EH (cell line): ENCODE measurements at places on chromosomes 3 and 15.
A peak's percentile ranks its signal among the peaks of the same experiment; 100 is the strongest.

DNA sequence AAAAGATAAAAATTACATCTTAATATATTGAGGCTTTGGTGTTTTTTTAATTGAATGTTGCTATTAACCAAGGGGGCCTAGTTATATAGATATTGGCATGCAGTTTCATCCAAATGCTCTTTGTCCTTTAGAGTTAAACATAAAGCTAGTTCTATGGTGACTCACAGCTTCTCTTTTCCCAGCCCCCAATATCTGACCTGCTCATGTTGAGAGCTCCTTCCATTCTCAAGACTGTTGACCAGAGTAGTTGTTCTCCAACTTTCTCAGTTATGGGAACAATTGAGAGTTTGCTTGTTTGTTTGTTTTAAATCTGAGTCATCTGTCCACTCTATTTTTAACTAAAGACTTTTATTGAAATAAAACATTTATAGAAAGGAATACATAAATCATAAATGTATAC, 15.8 kb upstream of the RARB start:
- peak; percentile 65 for DNase-seq

DNA sequence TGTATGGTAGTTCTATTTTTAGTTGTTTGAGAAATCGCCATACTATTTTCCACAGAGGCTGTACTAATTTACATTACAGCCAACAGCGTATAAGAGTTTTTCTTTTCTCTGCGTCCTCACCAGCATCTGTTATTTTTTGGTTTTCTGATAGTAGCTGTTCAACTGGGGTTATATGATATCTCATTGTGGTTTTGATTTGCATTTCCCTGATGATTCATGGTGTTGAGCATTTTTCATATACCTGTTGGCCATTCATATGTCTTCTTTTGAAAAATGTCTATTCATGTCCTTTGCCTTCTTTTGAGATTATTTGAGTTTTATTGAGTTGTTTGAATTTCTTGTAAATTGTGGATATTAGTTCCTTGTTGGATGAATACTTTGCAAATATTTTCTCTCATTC, 114.6 kb downstream of the LRRK1 start:
- no peak for DNase-seq

DNA sequence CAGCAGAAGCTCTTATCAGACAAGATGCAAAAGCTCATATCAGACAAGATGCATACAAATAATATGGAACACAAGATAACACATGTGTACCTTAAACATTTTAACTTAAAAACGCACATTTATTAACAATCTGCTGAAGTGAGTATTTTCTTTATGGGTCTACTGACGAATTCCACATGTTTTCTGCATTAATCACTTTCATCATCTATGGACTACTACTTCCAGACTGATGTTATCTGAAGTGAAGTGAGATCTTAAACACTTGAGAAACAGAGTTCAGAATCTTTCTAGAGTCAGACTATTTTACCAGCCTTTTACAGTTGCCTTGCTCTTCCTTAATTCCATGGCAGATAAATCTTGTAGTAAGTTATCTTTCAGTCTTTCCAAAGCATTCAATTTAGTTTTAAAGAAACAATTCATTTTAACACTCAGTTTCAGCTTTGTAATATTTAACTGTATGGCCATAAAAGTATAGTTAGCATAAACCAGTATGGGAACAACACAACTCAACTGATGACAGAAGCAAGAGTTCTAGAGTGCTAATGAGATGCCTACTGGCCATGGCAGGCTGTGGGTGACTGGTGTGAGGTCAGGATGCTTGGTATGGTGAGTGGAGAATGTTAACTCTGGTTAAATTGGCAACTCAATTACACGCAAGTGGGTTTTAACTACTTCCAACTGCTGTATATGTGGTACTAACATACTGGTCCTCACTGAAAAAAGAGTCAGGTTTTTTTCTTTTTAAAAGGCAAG, 9.8 kb downstream of the CMTM6 start:
- DNase-seq, result peak; percentile 78

GRCh38 chr3:132344666-132345280, 27.6 kb downstream of the ACP3 start:
- DNase-seq, result peak; percentile 23

DNA sequence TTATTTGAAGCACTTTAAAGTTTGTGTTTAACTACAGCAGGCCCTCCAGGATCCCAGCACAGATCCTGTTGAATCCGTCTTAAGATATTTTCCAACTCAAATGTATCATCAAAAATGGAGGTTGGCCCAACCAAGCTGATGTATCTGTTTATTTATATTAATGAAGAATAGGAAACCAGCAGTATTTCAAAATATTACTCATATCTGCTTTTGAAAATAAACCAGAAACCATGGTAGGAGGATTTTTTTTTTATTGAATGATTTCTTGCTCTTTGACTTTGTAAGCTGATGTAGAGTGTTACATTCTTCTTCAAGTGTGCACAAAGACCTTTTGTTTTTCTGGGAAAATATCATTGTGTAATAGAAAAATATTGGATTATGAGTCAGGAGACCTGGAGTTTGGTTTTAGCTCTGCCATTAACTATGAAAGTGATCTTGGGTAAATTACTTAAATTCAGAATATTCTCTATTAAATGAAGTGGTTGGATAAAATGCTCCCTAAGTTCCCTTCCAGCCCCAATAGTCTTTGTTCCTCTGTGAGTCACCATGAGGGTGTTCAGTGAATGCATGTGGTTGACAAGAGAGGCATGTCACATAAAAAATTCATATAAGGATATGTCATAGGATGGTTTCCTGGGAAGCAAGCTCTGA, 221.3 kb upstream of the GAP43 start:
- DNase-seq, result peak; percentile 93
